ENCODE measurements at places on chromosomes 2 and 18.

- no peak for DNase-seq
Measured at GRCh38 chr2:210586381-210586780, 30.0 kb downstream of the CPS1 start.

- no peak for DNase-seq
Measured at GRCh38 chr2:149662556-149662955, 75.0 kb upstream of the MMADHC start.

- DNase-seq, result peak; percentile 82
Measured at GRCh38 chr18:3061581-3062312, 48.8 kb upstream of the LPIN2 start.

GRCh38 chr2:60453872-60454271, 99.6 kb downstream of the BCL11A start:
- DNase-seq, result no peak

- DNase-seq, result no peak
Measured at GRCh38 chr18:59232309-59233016, 12.5 kb downstream of the GRP start.

- no peak for DNase-seq
Measured at GRCh38 chr2:286774-287392, 1.0 kb downstream of the ALKAL2 start.

DNA sequence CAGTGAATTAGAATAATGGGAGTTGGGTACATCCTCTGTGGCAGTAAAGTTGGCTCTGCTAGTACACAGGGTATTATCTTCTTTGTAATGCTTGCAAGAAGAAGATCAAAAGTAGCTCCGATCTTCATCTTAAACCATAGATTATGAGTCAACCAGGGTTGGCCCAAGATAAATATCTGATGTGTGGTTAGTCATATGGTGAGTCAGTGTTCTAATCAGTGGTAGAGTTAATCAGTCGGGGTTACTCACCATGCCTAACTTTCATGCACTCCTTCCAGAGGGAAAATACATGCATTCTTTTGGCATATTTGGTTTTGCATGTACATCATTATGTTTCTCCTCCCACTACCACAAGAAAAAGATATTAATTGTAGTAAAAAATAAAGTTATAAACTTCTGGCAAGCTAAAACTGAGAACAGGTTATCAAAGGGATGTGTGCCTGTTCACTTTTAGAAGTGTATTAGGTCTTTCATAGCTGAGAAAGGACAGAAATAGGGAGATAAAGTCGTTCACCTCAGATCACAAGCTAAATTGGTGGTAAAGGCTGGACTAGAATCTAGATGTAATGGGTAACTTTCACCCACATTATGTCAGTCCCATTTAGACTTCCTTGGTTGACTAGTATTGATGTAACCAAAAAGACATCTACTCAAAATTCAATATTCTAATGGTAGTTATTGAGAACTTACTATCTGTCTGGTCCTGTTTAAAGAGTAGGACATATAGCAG, 684.4 kb downstream of the IRS1 start:
- DNase-seq, result peak; percentile 3

DNA sequence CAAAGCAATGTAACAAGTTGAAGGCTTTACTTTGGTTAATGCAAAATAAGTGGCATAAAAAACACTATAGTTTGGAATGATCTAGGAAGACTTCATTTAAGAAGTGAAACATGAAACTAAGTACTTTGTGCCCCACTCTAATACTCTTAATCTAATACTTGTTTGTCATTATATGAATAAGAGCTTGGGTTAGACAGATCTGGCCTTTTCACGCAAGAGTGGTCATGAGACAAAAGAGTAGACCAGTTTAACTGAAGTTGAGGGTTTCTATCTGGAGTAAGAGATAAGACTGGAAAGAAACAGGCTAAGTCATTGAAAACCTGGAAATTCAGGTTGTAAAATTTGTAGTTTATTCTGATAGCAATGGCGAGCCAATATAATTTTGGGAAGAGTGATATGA, 2.8 kb downstream of the SLC30A6 start:
- peak; percentile 23 for DNase-seq

DNA sequence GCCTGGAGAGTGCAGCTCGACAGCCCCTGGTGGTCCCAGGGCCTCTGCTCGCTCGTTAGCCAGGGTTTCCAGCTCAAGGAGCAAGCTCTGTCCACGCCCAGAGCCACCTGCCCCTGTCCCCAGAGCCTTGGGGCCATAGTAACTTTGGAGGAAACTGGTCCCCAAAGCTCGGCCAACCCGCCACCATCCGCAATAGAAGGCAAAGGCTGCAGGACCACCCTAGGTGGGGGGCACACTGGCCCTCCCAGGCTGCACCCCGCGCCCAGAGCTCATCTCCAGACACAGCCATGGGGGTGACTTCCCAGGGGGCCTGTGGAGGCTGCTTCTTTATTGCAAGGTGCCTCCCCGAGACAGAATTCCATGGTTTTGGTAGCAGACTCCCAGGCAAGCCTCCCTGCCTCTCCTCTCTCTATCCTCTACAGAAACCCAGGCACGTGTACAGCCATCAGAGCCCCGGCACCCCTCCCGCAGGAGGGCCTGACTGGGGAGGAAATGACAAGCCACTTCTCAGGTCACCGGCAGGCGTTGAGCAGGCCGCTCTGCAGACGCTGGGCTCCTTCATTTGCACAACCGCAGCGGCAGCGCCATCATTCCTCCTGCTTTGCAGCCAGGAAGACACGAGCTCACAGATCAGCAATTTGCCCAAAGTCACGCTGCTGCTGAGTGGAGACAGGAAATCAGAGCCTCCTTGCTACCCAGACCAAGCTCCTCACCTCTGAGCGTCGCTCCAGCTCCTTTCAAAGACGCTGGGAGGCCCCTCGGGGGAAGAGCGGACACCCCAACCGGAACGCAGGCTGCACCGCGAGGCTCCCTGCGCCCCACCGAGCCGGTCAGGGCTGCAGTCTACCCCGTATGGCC, 80.2 kb downstream of the NDUFA10 start:
- peak; percentile 61 for DNase-seq

DNA sequence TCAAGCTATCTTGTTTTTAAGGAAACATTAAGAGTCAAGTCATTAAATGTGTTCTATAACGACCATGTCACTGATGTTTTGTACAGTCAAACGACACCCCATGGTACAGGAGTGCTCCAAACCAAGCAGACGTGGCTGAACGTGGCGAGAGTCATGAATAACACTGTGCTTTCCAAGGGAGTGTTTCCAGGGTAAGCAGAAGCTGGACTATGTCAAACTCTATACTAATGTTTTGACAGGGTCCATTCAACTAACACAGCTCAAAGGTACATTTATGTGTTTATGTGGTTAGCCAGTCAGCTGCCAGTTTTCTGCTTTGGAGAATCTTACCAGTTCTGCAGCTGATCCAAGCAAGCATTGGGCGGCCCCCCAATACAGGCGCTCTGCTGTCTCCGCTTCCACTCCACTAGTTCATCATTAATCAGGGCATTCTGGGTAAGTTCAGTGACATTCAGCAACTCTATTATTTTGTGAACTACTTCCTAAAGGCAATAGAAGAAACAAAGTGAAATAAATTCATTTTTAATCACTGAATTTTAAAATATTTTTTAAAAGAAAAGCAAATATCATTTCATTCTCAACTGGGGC, 16.4 kb downstream of the STAT1 start:
- DNase-seq, result no peak

- DNase-seq, result no peak
Measured at GRCh38 chr2:187468262-187468661, 20.2 kb upstream of the CALCRL start.

- peak; percentile 30 for DNase-seq
Measured at GRCh38 chr2:2646433-2647051, 315.5 kb upstream of the MYT1L start.

DNA sequence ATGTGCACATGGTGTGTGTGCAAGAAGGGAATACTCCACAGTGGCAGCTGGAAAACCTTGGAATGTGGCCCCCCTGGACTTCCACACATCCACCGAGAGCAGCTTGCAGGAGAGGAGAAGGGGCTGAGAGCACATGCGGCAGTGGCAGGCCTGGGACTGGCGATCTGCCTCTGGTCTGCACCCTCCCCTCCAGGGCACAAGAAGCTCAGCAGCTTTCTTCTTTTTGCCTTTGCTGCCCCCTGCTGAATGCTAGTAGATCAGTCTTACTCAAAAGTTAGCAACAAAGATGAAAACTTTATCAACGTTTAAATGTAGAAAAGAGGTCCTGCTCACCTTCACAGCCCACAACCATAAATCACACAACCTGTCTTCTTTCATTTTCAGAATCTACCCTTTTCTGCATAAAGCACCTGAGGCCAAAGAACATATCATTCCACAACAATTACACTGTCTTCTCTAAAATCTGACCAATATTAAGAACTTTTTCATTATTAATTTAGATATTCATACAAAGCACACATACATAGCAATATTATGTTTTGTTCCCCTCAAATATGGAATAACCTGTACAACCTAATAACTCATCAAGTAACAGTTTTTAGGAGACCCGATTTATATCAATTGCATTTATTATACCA, 34.6 kb downstream of the TGFBRAP1 start:
- DNase-seq, result peak; percentile 47

- DNase-seq, result no peak
Measured at GRCh38 chr2:189505492-189505891, 64.2 kb downstream of the WDR75 start.

DNA sequence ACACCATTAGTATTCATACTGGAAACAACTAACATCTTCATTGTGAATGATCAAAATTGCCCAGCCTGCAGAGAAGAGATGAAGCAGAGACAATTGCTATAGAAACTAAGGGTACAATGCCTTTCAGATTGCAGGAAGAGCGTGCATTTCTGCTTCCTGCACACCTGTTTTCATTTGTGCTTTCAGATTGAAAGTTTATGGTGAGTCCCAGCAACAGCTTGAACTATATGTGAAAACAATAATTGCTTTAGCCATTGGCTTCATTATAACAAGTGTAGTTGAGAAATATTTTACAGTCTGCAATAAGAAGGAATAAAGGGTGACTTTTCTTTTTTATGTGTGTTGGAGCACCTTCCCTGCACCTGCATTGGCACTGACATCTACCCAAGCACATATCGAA, 136.3 kb downstream of the CD8B2 start:
- DNase-seq, result no peak

DNA sequence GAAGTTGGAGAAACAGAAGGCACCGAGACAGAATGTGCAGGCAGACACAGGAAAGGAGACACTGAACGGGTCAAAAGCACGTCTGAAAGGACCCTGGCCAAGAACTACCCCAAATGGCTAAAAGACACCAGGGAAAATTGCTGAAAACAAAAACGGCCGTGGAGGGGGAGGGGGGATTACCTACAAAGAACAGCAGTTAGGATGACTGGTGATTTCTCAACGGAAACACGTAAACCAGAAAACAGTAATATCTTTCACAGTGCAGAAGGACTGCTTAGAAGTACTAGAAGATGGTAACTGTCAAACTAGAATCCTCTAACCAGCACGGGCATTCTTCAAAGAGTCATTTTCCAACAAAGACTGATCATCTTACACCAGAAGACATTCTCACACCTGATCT, 142.6 kb downstream of the HDAC4 start:
- peak; percentile 61 for DNase-seq

DNA sequence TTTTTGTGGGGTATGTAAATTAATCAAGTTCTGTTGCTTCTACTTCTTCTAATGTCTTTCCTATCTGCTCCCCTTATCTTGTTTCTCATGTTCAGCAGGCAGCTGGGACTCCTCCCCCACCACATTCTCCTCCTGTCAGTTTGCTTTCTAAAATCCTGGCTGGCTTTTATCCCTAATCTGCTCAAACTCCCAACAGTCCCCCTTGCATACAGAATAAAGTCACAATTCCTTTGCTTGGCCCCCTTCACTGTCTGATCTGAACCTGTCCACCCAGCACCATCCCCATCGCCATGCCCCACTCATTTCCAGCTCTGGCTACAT, 2.2 kb downstream of the CFAP221 start:
- no peak for DNase-seq

GRCh38 chr18:39638224-39638623, 2072.6 kb upstream of the CELF4 start:
- no peak for DNase-seq

DNA sequence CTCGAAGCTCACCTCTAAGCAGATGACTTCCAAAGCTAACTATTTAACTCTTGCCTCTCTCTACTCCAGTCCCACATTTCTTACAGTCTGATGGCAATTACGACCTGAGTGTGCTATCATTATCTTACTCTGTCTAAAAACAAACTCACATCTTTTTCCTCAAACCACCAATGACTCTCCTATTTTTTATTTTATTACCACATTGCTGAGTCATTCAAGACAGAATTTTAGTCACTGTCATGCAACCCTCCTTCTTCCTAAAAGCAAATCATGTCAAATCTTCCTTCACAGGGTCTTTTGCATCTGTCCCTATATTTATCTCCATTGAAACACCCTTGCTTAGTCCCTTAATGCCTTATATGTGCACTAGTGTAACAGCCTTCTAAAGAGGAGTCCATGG, 34.6 kb upstream of the C2orf15 start:
- peak; percentile 1 for DNase-seq

GRCh38 chr2:6111781-6112261, 419.6 kb downstream of the SOX11 start:
- no peak for DNase-seq

- DNase-seq, result no peak
Measured at GRCh38 chr2:214378455-214379103, 32.3 kb upstream of the VWC2L start.

DNA sequence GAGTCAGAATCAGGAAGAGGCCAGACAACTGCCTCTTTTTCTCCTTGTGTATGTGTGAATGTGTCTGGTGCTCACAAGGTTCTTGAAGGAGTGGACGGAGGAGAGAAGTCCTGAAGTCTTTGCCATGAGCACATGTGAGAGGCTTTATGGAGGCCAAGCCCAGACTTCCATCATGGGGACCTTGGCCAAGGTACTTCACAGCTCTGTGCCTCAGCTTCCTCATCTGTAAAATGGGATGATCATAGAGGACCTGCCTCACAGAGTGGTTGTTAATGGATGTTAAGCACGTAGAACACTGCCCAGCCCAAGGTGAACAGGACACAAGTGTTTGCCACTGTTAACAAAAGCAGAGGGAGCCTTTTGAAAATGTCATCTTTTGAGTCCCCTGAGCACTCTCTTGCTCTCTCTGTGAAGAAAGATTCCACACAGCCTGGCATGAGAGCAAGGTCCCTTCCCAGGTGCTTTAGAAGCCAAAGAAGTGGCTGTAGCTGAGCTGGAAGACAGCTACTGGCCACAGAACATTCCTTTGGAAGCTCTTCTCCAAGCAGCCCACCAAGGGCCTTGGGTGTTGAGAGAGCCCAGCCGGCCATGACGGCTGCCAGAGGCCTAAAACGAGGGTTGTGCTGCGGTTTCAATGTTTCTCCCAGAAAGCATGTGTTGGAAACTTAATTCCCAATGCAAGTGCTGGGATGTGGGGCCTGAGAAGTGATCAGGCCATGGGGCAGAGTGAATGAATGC, 41.8 kb upstream of the ASPRV1 start:
- no peak for DNase-seq

- no peak for DNase-seq
Measured at GRCh38 chr2:122319539-122320132, 564.2 kb downstream of the TSN start.

- no peak for DNase-seq
Measured at GRCh38 chr18:76370201-76370600, 124.8 kb downstream of the ZNF516 start.

- DNase-seq, result no peak
Measured at GRCh38 chr2:134770702-134771101, 51.9 kb upstream of the TMEM163 start.

- DNase-seq, result no peak
Measured at GRCh38 chr2:179302764-179303571, 38.3 kb upstream of the SESTD1 start.

GRCh38 chr18:59385191-59385590, 26.1 kb upstream of the LMAN1 start:
- no peak for DNase-seq

- no peak for DNase-seq
Measured at GRCh38 chr2:48253301-48253700, 276.7 kb upstream of the STON1 start.
